ENCODE measurements at places on chromosomes 12 and 14. TPM values are rescaled to one million over a fixed set of nuclear protein-coding genes. Genes with fewer than 3 reads are reported as not detected.

DNA sequence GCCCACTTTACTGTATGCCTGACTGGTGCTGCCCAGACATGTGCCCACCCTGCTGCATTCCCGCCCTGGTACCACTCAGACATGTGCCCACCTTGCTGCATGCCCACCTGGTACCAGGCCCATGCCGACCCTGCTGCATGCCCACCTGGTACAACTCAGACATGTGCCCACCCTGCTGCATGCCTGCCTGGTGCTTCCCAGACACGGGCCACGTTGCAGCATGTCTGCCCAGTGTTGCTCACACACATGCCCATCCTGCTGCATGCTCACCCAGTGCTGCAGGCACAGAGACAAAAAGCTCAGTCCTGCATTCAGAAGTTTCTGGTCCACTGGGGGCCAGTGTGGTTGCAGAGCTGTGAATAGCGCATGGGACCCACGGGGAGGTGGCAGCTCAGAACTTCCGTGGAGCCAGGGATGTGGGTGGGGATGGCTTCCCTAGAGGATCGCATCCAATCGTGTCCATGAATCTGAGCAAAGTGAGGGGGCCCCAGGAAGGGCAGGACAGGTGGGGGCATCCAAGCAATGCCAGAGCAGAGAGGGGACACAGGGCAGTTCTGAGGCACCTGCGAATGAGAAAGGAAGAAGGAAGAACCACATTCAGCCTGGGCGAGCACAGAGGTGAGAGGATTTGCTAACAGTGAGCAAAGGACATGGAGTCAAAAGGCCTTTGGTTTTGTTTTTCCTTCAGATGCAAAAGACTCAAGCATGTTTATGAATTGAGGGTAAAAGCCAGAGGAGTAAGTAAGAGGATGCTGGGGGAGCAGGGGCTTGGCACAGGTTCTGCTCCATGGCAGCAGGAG is 175.9 kb upstream of the C14orf180 start:
- no peak for DNase-seq

GRCh38 chr12:462936-463705 is 3.4 kb downstream of the B4GALNT3 start:
- DNase-seq = peak; percentile 67

Gene CSRP2
- 11.7 TPM for total RNA-seq

GRCh38 chr12:107580750-107581618 is 104.6 kb upstream of the PWP1 start:
- no peak for DNase-seq

Gene CISTR
- total RNA-seq = not detected

DNA sequence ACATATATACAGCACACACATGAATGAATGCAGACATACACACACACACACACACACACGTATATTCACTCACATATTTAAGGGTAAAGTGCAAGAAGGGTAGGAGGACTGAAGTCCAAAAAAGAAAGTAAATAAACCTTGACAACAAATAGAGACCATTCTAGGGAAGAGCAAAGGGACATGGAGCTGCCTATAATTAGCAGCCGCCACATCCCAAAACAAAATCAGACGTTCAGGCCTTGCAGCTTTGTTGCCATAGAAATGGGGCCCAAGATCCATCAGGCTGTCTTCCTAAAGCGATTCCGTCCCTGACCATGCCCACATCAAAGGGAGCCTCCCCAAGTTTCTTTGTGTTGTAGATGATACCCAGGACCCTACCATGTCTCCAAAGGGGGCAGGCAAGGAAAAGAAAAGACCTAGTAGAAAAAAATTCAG is 703.5 kb upstream of the TBX3 start:
- no peak for DNase-seq

- DNase-seq = no peak
Measured at GRCh38 chr14:45136399-45136798, 669 bp downstream of the FANCM start.

DNA sequence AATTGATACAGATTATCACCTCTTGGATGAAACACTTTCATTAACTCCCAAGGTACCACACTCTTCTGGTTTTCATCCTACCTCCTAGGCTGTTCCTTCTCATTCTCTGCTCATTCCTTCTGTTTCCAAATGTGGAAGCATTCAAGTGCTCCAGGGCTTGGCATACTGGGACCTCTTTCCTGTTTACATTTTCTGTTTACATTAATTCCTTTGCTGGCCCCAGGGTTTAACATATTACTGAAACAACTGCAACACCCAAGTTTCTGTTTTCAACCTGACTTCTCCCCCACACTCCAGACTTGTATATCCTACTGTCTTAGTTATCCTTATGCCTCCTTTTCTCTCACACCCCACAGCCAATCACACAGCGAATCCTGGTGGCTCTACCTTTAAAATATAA is 386.3 kb upstream of the GARIN6 start:
- DNase-seq = no peak

Gene MAP3K9
- 23.3 TPM for total RNA-seq

Gene RPL36AL
- 161 TPM for total RNA-seq

- DNase-seq = no peak
Measured at GRCh38 chr14:104290756-104291122, 152.4 kb downstream of the KIF26A start.

Gene TRPV4
- 13.0 TPM for total RNA-seq

GRCh38 chr12:106171117-106171750 is 32.5 kb upstream of the NUAK1 start:
- no peak for DNase-seq

GRCh38 chr12:11638315-11638916 is 11.1 kb upstream of the ETV6 start:
- DNase-seq = no peak

DNA sequence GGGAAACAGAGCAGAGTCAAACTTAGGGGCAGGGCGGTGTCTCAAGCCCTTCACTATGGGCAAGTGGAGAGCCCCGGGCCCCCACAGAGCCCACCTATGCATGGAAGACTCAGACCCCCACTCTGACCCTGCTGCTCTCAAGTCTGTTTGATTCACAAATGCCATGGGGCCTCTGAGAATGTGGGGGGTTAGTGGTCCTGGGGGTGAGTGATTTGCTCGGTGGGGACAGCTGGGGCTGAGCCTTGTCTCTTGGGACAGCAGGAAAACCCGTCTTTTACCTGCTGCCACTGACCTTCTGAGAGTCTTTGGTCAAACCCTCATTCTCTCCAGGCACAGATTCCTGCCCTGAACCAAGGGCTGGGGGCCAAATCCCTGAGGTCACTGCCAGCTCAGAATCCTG is 201.0 kb upstream of the RTL1 start:
- no peak for DNase-seq

DNA sequence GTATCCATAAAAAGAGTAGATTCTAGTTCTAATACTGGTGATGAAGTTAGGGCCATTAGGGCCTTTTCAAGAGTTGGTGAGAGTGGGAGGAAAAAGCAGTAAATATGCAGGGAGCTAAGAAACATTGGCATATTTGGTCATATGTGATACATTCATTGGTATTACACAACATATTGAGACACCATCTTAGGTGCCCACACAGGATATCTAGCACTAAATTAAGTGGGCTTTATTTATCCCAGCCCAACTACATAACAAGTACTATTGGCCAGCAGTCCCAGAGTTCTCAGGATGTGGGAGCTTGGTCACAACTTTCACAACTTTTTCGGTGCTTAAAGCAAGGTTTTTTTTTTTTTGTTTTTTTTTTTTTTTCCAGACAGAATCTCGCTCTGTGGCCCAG is 2.0 kb upstream of the ING4 start:
- DNase-seq = no peak

GRCh38 chr14:37991027-37991426 is 216.7 kb upstream of the SSTR1 start:
- DNase-seq = no peak

Gene VPS33A
- 18.9 TPM for total RNA-seq

Gene FITM1
- 0.47 TPM for total RNA-seq

- DNase-seq = no peak
Measured at GRCh38 chr14:85702997-85703396, 173.1 kb downstream of the FLRT2 start.

Gene KRT6B
- total RNA-seq = 5.6 TPM

Gene PPP1R36
- total RNA-seq = 0.40 TPM

Gene ADAMTS20
- not detected for total RNA-seq

Gene TROAP
- 38.5 TPM for total RNA-seq

DNA sequence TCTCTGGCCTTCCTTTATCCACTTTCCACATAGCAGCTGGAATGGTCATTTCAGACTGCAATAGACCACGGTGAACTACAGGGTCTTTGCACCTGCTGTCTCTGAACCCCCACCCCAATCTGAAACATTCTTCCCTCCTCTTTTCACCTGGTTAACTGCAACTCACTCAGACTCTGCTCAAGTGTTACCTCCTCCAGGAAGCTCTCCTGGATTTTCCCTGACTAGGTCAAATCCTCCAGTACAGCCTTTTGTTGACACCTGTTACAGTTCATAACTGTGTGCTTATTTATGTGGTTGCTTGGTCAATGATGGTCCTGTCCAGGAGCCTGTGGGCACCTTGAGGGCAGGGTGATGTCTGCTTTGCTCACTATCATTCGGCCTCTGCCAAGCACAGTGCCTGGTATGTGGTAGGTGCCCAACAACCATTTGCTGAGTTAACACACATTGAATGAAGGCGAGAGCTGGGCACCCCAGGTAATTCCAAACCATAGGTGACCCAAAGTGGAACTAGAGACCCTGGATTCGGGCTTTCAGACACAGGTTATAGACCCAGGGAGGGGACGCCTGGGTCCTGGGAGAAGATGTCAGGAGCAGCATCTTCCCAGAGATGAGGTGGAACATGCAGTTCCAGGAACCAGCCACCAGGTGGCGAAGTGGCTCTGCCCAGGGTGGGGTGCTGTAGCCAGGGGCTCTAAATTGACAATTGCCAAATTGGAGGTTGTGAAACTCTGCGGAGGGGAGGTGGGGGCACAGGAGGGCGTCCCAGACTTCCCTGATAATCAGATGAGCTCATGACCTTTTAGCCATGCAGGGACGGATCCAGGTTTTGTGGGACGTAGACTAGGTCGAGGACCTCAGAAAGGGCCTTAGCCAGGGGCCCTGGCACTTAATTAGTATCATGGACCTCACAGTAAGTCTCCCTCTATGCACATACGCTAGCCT is 28.1 kb downstream of the TRPV4 start:
- peak; percentile 80 for DNase-seq

DNA sequence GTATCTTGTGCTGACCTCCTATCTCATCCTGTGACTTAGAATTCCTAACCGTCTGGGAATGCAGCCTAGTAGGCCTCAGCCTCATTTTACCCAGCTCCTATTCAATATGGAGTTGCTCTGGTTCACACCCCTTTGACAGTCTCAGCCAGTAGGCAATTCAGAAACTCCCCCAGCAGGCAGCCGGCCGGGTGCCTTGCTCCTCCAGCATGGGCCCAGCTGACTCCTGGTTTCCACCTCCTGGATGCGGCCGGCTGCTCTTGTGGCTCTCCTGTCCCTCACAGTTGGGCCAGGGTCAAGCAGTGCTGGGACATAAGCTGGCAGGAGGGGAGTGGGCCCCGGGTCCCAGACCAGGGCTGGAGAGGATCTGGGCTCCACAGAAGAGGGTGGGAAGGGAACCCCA is 58.2 kb downstream of the LRRC74A start:
- no peak for DNase-seq

GRCh38 chr14:45181329-45181728 is 45.6 kb downstream of the FANCM start:
- DNase-seq = no peak

DNA sequence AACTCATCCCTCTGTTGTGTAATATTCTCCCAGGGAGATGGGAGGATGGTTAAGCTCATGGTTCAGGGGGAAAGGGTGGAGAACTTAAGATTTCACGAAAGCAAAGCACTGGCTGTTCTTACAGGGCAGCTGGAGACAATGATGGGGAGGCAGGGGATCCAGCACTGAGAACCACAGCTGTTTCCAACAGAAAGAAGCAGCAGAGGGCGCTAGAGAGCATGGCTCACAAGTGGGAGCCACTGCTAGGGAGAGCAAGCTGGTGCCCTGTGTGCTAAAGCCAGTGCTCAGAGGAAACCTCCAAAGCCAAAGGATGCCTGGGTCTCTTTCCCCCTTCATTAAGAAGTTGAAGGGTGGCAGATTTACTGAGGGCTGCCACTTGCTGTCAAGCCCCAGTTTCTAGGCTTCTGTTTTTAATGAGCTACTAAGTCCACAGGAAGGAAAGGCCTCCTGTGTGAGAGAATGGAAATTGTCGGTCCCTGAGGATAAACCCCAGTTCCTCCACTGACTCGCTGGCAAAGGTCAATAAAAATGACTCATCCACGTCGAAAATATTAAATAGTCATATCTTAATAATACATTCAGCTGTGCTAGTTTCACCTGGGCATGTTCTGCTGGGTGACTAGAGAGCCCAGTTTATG is 199.7 kb downstream of the ANO2 start:
- DNase-seq = peak; percentile 67

DNA sequence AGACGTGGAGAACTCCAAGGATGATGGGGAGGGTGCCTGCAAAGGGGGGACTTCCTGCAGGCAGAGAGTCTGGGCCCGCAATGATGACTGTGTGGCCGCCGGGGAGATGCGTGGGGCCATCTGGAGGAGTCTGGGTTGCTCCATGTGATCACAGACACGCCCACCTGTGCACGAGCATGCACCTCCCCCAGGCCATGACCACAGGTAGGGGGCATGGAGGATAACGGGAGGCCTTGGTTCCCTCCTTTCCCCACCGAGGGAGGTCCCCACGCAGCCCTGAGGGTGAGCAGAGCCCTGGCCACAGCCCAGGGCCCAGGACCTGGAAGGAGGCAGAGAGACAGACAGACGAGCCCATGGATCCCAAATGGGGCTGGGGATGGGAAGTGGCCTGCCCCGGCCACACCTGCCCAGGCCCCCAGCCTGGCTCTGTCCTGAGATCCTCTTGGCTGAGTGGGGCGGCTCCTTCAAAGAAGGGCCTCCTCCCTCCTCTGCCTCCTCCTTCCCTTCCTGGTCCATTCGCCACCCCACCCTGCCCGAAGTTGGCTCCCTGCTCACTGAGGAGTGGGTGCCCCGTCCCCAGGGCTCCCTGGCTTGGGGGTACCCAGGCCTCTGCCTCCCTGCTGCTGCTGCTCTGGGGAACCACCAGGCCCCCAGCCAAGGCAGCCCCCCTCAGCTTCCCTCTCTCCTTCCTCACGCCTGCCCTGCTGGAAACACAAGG is 138.2 kb downstream of the CALM1 start:
- no peak for DNase-seq

Gene P2RX2
- not detected for total RNA-seq

- peak; percentile 51 for DNase-seq
Measured at GRCh38 chr14:62179367-62180018, 417.3 kb downstream of the SNAPC1 start.

GRCh38 chr12:111033281-111034082 is 113.1 kb upstream of the MYL2 start:
- no peak for DNase-seq

Gene TMEM233
- not detected for total RNA-seq

Gene TMEM132C
- total RNA-seq = not detected

DNA sequence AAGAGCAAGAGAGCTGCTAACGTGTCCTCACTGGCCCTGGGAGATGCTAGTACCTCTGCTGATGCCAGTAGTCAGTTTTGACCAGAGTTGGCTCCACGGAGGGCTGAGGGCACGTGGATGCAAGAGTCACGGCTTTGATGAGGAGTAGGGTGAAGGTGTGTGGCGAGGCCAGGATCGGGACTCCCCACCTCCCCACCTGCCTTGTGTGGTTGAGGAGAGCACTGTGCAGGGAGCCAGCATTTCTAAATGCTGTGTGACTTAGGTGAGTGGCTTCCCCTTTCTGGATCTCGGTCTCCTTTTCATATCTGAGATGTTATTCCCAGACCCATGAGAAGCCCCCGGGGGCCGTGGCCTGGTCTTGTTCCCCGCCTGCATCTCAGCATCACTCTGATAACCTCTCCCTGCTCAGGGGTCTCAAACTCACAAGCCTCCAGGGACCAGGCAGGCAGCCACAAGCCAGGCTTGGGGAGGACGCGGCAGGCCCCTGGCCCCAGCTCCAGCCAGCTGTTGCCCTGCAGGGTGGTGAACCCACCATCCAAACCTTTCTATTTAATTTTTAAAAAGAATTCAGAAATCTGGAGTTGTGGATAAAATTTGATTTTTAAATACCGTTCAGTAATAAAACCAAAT is 32.1 kb downstream of the MVK start:
- DNase-seq = no peak

Gene CLEC6A
- total RNA-seq = not detected
